ENCODE measurements at places on chromosomes 11 and 22.
A peak's percentile ranks its signal among the peaks of the same experiment; 100 is the strongest.

GRCh38 chr11:114179234-114179941 lies 116.8 kb upstream of the NNMT start:
- DNase-seq = no peak

DNA sequence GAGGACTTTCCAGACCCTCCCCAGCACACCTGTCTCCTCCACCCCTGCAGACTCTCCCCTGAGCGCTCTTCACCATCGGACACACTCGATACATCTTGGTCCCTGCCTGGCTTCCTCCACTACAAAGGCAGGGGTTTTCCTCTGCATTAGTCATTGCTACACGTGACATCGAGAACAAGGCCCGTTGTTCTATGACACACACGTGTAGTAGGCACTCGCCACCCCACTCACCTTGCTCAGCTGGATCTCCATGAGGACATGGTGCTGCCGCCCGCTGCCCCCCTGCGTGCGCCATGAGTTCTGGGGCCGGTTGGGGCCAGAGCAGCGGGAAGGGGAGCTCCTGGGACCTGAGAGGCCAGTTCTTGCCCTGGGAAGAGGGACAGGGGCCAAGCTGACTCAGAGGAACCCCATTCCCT lies 16.7 kb downstream of the ATG2A start:
- DNase-seq = peak; percentile 11

DNA sequence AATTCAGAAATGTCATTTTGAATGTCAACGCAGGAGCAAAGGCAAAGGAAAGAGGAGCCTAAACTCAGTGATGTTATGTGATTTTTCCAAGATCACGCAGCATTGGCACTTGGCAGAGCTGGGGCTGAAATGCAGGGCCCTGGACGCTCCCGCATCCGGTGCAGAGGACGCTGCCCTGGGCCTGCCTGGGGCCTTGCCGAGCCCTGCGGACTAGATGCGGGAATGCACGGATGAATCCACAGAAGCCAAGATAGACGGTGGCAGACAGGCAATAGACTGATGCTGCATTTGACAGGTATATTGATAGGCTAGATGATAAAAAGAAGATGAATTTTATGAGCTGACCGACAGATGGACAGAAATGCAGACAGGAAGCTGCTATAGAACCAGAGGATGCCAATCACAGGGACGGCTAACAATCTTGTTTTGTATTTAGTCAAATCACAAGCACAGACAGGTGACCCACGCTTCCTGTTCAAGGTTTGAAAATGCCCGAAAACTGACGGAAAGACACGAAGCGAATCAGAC lies 696 bp upstream of the MARK2 start:
- no peak for DNase-seq

GRCh38 chr11:124442442-124442841 lies 3.1 kb downstream of the OR8B8 start:
- no peak for DNase-seq

- DNase-seq = no peak
Measured at GRCh38 chr11:68014157-68014946, 4.2 kb downstream of the ALDH3B1 start.

DNA sequence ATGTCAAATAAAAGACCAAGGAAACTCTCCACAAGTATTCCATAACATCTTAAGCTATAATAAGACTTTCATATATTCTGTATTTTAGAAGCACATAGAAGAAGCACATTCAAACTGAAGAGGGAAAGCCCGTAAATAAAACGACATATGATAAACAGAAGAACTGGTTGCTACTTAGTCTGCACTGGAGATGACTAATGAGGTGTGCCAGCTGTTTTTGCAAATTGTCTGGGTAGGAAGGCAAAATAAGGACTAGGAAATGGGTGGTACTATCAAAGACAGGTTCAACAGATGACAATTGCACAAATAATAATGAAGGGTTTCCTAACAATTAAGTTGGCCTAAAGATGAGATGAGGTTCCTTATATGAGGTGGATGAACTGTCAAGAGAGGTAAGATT lies 593.2 kb upstream of the CCDC179 start:
- no peak for DNase-seq

GRCh38 chr11:121650351-121651256 lies 197.8 kb upstream of the SORL1-AS1 start:
- no peak for DNase-seq

GRCh38 chr11:59154610-59155009 lies 12.0 kb downstream of the FAM111A start:
- DNase-seq = no peak

DNA sequence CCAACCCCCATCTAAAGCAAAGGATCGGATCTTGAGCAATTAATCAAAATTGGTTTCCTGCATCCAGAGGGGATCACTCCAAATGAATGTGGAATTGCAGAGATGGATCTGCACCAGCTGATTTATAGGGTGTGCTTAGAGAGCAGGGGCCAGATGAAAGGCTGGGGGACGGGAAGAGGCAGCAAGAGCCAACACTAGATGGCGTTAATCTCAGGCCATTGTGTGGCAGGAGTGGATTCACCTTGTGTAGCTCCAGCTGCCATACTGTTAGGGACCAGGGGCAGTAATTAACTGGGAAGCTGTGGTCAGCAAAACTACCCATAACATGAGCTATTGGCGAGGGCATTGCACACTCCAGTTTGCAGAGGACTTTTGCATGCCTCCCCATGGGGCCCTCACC lies 35.6 kb downstream of the SERPINH1 start:
- no peak for DNase-seq

GRCh38 chr11:64586366-64586765 lies 4.7 kb upstream of the SLC22A12 start:
- DNase-seq = no peak

GRCh38 chr11:72569966-72570892 lies 104.0 kb downstream of the PDE2A start:
- no peak for DNase-seq

- DNase-seq = no peak
Measured at GRCh38 chr22:48098243-48098920, 1335.9 kb downstream of the TBC1D22A start.

DNA sequence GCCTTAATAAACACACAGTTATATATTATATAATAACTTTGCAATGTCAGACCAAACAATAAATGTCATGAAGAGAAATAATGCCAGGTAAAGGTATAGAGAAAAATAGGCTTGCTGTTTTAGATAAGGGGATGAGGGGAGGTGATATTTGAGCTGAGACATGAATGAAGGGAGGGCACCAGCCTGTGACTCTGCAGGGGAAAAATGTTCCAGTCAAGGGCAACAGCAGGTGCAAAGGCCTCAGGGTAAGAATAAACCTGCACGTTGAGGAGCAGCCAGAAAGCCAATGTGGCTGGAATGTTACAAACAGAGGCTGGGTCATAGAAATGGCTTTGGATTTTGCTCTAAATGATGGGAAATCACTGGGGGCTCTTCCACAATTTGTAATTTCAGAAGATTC lies 519.6 kb downstream of the SOX6 start:
- DNase-seq = no peak

DNA sequence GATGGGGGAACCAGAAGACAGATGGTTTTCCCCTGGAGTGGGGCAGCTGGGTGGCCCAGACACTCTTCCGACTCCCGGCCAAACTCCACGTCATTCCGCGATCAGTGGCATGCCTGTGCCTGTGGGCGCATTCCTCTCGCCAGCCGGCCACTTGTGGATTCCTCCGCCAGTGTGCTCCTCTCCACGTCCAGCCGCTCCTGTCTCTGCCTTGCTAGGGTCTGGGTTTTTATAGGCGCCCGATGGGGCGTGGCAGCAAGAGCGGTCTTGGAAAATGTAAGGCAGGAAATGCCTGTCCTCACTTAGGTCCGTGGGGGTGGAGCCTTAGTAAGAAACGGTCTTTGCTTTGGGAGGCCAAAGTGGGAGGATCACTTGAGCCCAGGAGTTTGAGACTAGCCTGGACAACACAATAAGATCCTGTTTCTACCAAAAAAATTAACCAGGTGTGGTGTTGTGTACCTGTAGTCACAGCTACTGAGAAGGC lies 81.6 kb upstream of the SEPTIN5 start:
- no peak for DNase-seq

- DNase-seq = no peak
Measured at GRCh38 chr11:4049006-4049405, 45.6 kb upstream of the RRM1 start.

DNA sequence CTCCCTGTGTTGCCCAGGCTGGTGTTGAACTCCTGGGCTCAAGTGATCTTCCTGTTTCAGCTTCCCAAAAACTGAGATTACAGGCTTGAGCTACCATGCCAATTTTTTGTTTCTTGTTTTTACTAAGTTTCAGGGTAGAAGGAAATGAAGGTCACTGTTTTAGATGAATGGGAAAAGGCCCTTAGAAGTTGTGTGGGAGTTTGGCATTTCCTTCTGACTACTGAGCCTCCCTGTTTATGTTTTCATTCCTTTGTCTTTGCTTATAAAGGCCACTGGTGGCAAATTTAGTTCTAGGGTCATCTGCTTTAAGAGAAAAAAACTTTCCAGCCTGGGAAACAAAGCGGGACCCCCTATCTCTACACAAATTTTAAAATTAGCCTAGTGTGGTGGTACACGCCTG lies 22.1 kb downstream of the SRPRA start:
- no peak for DNase-seq

GRCh38 chr11:19547044-19547443 lies 165.6 kb upstream of the NAV2 start:
- no peak for DNase-seq

GRCh38 chr11:68843703-68844312 lies 2.1 kb upstream of the CPT1A start:
- peak; percentile 54 for DNase-seq

DNA sequence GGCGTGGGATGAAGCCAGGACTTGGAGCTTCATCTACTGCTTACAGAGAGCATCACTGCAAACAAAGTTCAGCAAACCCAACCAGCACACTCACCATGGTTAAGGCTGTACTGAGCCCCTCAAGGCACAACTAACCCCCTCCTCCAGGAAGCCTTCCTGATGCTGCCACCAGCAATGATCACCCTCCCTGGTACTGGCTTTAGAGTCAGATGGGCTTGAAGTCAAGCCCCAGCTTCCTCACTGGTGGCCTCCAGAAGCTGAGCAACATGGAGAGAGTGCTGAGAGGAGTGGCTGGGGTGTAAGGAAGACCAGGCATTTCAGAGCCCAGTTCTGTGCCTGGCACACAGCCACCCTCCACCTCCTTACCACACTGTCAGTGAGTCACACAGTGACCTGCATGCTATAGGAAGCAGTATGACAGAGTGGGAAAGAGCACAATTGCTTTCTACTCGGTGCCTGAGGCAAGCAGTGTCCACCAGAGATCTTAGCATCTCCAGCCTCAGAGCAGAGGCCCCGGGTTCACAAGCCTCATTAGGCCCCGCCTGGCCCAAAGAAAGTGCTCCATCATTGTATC lies 24.7 kb upstream of the BAIAP2L2 start:
- DNase-seq = no peak

DNA sequence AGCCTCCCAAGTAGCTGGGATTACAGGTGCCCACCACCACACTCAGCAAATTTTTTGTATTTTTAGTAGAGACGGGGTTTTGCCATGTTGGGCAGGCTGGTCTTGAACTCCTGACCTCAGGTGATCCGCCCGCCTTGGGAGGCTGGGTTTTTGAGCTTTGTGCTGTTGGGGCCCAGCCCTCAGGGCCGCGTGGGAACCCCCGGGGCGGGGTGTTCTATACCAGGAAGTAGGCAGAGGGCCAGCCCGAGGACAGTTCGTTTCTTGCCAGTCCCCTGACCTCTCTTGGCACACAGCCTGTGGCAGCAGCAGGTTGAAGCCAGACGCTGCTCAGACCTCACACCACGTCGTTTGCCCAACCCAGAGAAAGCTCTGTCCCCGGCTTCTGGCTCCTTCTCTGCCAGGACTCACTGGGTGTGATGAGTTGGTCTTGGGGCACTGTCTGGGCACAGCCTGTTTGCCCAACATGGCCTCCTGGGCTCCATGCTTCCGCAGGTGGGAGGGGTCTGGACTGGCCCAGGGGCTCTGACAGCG lies 24.9 kb upstream of the CHKA start:
- DNase-seq = no peak

DNA sequence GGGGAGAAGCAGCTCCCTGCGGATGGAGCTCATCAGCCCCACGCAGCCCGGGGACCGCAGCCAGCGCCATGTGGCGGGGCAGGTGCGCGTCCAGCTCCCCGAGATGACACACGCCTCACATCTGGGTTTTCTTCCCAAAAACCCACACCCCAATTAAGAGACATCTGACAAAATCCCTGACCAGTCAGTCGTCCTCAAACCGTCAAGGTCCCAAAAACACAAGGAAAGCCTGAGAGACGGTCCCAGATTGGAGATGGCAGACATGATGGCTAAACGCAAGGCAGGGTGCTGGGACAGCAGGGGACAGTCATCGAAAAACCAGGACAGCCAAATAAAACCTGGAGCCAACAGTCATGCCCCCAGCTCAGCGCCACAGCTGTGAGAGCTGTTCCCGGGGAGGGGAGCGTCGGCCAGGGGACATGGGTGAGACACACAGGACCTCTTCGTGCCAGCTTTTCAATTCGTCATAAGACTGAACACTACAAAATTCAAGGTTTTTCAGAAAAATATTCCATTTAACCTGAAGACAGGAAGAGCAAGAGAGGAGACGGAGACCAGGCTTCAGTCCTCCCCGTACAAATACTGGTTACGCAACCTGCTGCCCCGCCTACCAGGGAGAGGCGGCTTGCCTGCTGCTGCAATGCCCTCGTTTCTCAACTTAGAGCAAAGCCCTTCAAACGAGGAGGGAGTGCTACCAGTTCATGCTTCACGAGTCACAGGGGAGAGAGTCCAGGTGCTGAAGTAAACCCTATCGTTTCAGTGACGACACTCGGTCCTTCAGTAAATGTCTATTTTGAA lies 10.5 kb downstream of the TOLLIP start:
- DNase-seq = no peak

GRCh38 chr11:131185915-131186314 lies 184.5 kb upstream of the NTM start:
- DNase-seq = no peak

DNA sequence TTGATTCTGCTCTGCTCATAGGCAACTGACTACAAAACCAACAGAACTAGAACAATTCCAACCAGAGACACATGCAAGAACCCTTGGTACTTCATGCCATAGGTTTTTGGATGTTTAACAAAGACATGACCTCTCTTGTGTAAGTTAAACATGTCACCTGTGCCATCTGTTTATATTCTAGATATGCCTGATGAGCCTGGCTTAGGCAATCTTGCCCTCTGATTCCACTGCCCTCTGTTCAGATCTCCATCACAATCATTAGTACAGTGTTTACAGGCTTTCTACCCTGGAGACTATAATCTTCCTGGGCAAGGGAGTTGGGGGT lies 40.8 kb downstream of the ABTB2 start:
- DNase-seq = no peak

GRCh38 chr11:61055776-61056175 lies 46.5 kb upstream of the CD5 start:
- DNase-seq = no peak
